ENCODE measurements at places on chromosomes 16 and 17.

- DNase-seq, result no peak
Observed at GRCh38 chr16:29650771-29651170, 12.3 kb upstream of the SPN start.

GRCh38 chr17:78774956-78775571 lies 7.0 kb downstream of the CYTH1 start:
- no peak for DNase-seq

DNA sequence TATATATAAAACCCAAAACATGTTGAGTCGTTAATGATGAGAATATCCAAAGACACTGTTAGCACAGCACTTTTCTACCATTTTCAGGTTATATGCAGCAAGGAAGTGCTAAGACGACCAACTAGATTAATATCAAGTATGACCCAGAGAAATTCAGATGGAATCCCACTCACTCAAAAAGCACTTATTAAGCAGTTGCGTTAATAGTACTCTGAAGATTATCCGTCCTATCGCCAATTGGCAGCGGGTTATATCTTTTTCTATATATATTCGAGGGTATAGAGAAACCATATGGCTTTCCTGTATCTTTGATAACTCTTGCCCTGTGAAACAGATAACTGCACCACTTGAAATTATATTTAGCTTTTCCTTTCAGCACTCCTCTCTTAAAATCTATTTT lies 1.1 kb downstream of the CRLF3 start:
- DNase-seq, result peak; percentile 17

DNA sequence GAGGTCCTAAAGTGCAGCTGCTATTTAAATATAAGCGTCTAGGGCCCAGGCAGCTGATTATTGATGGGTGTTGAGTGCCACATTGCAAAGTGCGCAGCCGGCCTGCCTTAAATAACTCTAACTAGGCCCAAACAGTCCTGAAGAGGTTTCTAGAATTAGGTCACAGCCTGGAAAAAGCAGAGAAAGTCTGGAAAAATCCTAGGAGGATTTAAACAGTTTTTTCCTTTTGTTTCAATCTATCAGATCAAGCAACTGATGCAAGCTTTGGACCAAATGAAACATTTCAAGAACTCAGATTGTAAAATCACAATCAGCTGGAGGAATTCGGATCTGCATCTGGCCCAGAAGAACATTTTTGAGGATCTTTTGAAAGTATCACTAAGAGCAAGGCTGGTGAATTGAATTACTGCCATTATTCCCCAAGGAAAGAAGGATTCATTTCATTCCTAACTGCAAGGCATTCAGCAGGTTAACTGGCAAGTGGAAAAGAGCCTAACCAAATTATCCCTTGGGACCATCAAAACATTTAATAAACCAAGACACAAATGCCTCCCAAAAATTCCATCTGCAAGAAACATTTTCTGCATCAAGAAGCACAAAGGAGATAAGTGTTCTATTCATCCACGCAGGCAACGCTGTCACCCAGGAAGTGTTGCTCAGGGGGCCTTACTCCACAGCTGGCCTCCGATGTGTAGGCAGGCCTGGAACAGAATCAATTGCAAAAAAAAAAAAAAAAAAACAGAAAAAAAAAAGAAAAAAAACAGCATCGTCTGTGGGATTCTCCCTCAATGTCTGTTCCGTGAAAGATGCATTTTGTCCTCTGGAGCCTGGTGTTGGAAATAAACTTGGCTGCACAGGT lies 46.1 kb downstream of the IRX3 start:
- no peak for DNase-seq

GRCh38 chr16:57167953-57168352 lies 17.9 kb downstream of the PSME3IP1 start:
- peak; percentile 59 for DNase-seq

- DNase-seq, result no peak
Observed at GRCh38 chr17:8947201-8947600, 18.3 kb downstream of the PIK3R5 start.

GRCh38 chr16:60271025-60271771 lies 1537.1 kb upstream of the GOT2 start:
- DNase-seq, result no peak

DNA sequence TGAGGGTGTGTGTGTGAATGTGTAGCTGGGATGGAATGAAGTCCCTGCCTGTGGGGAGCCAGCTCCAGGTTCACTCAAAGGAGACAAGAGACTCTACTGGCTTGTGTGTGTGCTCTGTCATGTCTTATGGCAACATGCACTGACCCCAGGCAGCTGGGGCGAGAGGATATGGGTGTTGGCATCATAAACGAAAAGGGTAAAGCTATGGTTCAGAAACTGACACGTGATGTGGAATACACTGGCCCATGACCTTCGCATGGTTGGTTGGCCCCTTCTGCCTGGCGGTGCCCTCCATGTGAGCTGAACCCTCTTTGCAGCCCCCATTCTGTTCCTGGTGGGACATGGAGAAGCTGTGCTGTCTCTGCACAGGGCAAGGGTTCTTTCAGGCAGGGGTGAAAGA lies 21.9 kb downstream of the ZNF750 start:
- DNase-seq, result no peak

DNA sequence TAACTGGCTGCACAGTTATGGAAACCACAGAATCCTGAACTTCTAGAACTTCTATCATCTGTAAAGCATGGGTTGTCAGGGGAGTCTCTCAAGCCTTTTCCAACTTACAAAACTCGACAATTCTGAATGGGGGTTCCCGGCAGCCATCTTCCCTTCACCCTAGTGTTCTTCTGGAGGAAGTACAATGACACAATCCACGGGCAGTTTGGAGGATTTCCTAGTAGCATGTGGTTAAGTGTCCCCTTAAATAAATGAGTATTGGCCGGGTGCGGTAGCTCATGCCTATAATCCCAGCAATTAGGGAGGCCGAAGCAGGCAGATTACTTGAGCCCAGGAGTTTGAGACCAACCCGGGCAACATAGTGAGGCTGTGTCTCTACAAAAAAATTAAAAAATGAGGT lies 2.1 kb downstream of the SLC16A6 start:
- DNase-seq, result peak; percentile 60

GRCh38 chr17:72274614-72275013 lies 153.8 kb downstream of the SOX9 start:
- no peak for DNase-seq

GRCh38 chr17:1779571-1780131 lies 17.8 kb downstream of the SERPINF1 start:
- no peak for DNase-seq

DNA sequence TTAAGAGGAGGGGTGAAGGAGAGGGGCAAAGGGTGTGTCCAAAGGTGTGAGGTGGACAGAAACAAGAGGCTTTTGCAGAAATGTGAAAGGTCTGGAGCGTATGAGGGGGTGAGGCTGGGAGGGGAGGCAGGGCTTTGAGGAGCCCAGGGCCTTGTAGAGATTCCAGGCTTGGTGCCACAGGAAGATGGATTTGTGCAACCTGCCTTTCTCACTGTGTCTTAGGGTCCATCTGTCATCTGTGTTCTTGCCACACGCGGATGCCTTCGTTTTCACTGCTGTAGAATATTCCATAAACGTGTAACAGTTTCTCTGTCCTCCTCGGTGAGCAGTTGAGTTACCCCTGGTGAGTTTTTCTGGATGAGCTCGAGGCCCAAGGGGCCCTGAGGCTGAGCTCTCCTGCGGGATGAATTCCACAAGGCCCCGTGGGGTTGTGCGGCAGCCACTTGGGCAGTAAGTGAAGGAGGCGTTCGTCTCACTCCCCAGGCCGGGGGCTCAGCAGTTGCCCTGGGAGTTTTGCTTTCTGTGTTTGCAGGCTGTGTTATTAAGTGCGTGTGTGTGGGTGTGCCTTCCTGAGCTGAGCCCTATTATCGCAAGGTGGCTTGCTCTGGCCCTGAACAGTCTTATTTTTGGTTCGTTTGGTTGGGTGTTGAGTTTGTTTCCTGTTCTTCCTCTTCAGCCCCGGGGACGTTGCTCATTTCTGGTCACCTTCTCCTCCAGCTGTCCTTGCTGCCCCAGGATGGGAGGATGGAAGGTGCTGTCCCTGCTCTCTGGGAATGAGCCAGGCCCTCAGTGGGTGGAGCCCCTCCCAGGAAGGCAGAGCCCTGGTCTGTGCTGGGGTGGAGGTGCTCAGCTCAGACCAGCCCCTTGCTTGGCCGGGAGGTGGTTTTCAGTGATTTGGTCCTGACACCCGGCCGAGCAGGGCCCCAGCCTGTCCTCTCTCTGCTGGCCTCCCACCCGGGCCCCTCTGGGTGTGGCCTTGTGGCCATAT lies 28.4 kb downstream of the BAIAP2 start:
- no peak for DNase-seq

DNA sequence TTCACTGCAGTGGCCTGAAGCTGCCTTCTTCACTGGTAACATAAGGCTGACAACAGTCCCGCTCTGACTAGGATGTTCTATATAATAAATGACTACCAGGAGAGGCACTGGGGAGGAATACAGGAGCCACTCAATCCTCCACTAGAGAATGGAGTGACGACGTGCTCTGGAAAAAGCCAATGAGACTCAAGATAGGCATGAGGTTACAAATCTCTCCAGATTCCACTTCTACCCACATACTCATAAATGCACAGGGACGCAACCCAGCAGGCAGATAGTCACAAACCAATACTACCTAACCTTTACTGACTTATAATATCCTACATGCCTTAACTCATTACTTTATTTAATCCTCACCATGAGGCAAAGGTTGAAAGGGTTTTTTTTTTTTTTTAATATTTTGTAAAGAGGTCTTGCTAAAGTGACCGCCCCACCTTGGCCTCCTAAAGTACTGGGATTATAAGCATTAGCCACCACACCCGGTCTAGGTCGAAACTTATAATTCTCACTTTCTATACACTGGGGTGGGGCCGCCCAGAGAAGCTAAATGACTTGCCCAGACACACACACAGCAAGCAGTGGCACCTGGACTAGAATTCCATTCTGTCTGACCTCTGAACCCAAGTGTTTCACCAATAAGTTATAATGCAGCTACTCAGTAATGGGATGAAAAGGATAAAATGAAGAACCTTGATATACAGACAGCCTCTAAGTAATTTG lies 33.7 kb downstream of the TOM1L2 start:
- DNase-seq, result no peak

DNA sequence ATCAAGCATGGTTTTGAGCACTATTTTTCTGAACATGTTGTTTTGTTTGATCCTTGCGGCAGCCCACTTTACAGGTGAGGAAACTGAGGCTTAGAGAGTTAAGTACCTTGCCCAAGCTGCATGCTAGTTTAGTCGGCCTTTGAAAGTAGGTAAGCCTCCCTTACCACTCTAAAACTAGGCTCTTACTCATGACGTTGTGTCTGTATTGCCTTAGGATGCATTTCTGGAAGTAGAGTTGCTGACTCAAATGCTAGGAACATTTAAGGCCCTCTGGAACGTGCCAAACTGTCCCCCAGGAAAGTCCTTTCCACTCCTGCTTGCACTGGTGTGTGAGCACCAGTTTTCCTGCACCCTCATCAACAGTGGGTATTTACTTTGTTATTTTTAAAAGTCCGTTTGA lies 76.6 kb downstream of the ZFHX3 start:
- DNase-seq, result no peak

DNA sequence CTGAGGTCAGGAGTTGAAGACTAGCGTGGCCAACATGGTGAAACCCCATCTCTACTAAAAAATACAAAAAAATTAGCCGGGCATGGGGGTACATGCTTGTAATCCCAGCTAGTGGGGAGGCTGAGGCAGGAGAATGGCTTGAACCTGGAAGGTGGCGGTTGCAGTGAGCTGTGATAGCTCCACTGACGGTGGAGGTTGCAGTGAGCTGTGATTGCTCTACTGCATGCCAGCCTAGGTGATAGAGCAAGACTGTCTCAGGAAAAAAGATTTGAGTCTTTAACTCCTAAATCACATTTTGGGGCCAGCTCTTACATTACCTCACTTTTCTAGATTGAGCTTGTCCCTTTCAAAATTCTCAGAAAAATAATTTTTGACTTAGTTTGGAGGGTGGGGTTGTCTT lies 15.2 kb downstream of the VMP1 start:
- DNase-seq, result no peak

DNA sequence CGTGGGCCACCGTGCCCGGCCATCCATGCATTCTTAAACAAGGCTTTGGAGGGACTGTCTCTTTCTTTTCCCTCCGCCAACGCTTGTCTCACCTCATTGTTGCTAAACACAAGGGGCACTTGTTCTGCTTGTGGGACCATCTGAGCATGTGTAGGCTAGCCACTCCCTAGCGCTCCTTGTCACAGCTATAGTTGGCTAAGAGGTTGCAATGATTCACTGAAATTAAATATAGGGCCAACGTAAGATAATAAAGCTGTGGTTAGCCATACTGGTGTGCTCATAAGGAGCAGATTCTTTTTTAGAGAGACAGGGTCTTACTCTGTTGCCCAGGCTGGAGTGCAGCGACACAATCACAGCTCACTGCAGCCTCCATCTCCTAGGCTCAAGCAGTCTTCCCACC lies 41.2 kb downstream of the KIAA0513 start:
- no peak for DNase-seq

DNA sequence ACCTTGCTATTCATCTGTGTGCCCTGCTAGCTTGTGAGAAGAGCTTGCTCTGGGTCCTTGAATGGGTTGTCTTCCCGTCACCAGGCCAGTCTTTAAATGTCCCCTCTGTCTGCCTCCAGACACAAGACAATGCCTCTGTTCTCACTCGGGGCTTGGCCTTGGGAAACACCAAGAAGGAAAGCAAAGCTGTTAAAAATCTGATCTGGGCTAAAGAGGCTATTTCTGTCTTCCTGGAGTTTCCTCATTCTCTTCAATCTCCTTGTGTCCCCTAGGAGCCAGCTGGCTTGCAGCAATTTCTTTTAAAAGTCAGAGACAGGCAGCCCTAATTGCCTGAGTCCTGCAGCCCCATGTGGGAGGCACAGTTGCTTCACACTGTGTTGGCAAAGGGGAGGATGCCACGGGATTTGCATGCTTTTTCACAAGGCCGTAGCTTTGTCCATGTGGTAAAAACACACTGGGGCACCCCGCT lies 2.5 kb downstream of the DNAI2 start:
- DNase-seq, result no peak

DNA sequence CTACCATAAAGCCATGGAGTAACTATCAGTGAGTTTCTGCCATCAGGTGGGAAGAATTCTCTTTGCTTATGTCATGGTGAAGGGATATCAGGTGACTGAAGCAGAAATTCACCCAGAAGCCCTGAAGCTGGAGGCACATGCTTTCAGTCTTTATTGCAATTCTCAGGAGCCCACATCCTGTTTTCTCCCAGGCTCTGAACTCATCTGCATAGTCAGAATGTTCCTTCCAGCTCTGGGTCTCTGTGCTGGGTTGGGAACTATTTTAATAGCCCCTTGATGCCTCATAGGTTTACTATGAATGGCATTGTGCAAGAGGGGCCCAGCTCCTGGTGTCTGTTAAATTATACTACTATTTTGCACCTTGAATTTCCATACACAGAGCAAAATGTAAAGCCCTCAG lies 198.4 kb upstream of the SOX9 start:
- DNase-seq, result no peak

- DNase-seq, result no peak
Observed at GRCh38 chr17:51820252-51820651, 338.3 kb downstream of the CA10 start.

- DNase-seq, result peak; percentile 94
Observed at GRCh38 chr17:4899341-4900230, at the start of gene C17orf107. Gene C17orf107, plus strand, starts transcription at chr17:4899536. Its CDS starts 227 bp downstream, at chr17:4899763.

DNA sequence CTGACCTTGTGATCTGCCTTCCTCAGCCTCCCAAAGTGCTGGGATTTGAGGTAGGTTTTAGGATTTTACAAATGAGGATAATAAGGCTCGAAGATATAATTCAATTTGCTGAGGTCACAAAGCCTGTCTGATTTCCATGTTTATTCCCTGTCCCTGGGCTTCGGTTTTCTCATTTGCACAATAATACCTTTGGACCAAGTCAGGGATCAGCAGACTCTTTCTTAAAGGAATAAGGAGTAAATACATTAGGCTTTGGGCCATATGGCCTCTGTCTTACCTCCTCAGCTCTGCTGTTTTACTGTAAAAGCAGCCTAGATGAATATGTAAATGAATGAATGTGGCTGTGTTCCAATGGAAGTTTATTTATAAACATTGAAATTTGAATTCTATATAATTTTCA lies 442.8 kb downstream of the HS3ST4 start:
- DNase-seq, result no peak

Data from GM13977 (cell line).